RKO (cell line): ENCODE measurements at places on chromosomes 16 and 17.
A peak's percentile ranks its signal among the peaks of the same experiment; 100 is the strongest.

- DNase-seq: no peak
These were observed 4.6 kb upstream of the PMP22 start for GRCh38 chr17:15269780-15270089.

DNA sequence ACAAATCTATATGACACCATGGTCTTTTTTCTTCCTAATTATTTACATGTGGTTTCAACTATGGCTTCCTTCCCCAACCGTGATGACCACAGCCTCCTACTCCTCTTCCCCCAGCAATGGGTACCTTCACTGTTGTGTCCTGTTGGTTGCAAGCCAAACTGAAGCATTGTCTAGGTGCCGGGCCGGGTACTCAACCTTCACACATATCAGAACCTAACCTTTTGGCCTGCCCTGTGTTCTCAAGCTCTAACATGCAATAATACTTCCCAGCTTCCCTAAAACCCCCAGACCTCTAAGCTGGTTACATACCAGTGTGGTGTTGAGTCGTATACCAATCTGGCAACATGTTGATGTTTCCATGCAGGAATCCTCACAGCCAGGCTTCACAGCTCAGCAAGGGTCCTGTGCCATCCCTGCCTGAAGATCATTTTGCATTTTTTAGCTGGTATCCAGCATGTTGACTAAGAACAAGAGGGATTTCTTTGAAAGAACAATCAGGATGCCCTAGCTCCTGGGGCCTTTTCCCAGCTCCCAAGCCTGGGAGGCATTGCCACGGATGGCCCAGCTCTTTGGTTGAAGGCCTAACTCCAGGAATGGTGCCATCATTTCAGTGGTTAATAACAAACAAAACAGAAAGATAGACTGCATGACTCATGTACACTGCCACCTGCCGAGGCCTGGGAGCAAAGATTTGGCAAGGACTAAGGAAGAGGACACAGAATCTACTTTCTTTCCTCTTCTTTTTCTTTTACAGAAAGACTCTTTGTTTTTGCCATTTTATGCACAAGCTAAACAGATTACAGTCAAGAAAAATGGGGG lies 373.7 kb upstream of the SALL1 start:
- DNase-seq: no peak

DNA sequence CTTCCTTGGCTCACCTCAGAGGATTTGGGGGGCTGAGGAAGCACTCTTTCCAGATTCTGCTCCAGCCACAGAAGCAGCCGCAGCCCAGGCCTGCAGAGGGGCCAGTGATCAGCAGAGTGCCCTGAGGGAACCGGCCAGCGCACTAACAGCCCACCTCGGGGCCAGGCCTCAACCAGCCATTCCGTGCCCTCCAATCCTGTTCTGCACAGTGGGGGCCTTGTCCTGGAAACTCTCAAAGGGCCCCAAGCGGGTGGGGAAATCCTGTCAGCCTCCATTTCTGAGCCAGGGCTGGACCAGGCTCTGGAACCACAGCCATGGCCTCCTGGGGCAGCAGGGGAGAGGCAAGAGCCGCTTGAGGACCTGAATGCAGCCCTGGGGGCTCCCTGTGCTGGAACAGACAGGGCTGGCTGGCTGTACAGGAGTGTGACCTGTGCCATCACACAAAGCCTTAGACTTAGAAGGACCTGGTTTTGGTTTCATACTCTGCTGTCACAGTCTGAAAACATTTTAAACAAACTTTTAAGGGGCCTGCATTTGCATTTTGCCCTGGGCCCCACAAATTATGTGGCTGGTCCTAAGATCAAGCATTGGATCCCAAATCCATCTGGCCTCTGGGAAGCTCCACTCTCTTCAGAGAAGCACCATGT lies 10.0 kb downstream of the CNGB1 start:
- DNase-seq: no peak

DNA sequence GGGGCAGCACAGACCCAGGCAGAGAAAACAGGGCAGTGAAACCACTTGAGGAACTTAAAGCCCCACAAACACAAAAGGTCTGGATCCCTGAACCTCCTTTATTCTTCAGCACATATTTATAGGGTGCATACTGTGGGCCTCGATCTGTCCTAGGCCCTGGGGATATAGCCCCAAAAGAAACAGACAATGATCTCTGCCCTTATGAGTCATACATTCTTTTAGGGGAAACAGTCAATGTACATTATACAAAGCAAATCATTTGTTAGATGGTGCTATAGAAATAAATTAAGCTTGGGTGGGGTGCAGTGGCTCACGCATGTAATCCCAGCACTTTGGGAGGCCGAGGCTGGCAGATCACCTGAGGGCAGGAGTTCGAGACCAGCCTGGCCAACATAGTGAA lies 10.0 kb upstream of the HES7 start:
- no peak for DNase-seq

DNA sequence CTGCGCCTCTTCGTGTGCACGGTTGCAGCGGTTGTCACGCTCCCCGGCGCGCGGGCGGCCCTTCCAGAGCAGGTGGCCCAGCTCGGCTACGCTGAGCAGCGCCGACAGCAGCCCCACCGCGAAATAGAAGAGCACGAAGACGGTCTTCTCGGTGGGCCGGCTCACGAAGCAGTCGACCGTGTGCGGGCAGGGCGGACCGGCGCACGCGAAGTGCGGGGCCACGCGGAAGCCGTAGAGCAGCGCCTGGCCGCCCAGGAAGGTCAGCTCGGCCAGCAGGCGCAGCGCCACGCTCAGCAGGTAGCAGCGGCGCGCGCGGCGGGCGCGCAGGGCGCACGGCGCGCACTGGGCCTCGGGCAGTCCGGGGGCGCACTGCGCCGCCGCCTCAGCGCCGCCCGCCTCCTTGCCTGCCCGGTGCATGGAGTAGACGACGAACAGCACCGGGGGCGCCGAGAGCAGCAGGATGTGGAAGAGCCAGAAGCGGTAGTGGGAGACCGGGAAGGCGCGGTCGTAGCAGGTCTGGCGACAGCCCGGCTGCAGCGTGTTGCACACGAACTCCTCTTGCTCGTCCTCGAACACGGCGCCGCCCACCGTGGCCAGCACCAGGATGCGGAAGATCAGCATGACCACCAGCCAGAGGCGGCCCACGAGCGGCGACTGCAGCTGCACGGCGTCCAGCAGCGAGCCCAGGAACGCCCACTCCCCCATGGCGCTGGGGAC lies 1.3 kb downstream of the GJD3 start:
- DNase-seq: peak; percentile 63

- no peak for DNase-seq
These were observed 21.0 kb upstream of the RBFOX3 start for GRCh38 chr17:79631640-79632431.

- DNase-seq: peak; percentile 33
These were observed 60.5 kb upstream of the CLEC3A start for GRCh38 chr16:77961814-77962213.

DNA sequence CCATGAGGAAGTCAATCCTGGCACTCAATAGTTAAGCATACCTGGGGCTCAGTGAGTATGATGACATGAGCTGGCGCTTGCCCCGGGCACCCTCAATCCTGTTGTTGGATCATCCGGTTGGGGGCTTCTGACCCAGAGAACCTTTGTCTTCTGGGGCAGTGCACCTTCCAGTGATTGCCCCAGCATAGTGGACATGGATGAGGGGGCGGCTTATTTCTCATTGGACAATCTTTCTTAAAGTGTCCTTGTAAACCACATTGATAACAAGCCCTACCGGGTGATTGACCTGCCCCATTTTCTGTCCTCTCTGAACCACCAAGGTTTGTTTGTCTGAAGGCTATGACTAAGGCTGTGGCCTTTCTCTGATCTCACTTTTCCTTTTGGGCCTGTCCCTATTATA lies 18.2 kb downstream of the IGSF6 start:
- no peak for DNase-seq
